ENCODE measurements at places on chromosomes 13 and 19. TPM values are rescaled to one million over a fixed set of nuclear protein-coding genes. Genes with fewer than 3 reads are reported as not detected.

DNA sequence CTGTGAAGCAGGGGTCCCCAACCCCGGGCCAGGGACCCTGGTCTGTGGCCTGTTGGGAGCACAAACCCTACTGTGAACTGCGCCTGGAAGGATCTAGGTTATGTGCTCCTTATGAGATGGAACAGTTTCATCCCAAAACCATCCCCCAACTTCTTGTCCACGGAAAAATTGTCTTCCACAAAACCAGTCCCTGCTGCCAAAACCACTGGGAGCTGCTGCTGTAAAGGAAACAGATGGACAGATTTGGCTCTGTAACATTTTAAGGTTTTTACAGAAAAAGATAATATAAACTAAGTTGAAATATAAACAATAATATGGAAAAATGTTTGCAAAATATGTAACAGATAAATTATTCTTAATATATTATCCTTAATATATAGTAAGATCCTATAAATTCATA is 73.7 kb downstream of the COG6 start:
- peaks cover 21% of the 10 kb centered on the region for H3K36me3 ChIP-seq
- no peak overlapping the region for H3K27ac ChIP-seq
- DNase-seq: no peak
- no peaks in the 10 kb centered on the region for H3K27me3 ChIP-seq

DNA sequence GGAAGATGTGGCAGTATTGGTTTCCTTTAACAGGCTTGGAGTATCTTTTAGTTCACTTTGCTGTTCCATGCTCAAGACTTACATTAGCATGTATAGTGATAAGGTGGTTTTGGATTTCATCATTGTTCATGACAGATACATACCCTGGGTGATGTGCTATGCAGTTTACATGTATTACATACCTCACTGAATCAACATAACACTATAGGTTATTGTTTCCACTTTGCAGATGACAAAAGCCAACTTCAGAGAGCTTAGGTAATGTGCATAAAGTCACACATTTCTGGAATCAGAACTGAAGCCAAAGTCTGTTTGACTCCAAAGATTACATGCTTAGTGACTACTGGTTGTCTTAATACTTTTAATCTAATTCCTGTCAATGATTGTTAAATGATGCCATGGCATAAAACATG is 7.1 kb downstream of the COMMD6 start:
- H3K27me3 ChIP-seq: no peaks in the 10 kb centered on the region
- no peak overlapping the region for H3K4me3 ChIP-seq
- no peaks in the 10 kb centered on the region for H3K36me3 ChIP-seq
- DNase-seq: no peak
- H3K4me1 ChIP-seq: peaks cover 6% of the 10 kb centered on the region

DNA sequence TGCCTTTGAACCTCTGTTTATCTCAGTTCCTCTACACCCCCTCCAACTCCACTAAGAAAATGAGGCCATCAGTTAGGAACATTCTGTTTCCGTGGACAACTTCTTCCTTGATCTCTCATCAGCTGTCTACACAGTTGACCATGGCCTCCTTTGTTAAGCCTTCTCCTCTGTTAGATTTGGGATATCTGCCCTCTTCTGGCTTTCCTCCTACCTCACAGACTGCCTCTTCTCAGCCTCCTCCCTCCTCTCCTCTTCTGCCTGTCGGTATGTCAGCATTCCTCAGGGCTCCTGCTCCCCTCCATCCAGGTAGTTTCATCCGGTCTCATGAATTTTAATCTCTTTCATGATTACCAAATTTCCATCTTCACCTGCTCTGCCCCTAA is 454.9 kb downstream of the FOXO1 start:
- H3K4me3 ChIP-seq: no peak overlapping the region
- no peak for DNase-seq
- no peaks in the 10 kb centered on the region for H3K36me3 ChIP-seq

DNA sequence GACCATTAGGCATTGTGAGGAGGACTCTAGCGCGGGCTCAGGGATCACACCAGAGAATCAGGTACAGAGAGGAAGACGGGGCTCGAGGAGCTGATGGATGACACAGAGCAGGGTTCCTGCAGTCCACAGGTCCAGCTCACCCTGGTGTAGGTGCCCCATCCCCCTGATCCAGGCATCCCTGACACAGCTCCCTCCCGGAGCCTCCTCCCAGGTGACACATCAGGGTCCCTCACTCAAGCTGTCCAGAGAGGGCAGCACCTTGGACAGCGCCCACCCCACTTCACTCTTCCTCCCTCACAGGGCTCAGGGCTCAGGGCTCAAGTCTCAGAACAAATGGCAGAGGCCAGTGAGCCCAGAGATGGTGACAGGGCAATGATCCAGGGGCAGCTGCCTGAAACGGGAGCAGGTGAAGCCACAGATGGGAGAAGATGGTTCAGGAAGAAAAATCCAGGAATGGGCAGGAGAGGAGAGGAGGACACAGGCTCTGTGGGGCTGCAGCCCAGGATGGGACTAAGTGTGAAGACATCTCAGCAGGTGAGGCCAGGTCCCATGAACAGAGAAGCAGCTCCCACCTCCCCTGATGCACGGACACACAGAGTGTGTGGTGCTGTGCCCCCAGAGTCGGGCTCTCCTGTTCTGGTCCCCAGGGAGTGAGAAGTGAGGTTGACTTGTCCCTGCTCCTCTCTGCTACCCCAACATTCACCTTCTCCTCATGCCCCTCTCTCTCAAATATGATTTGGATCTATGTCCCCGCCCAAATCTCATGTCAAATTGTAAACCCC is 2.8 kb upstream of the CEACAM5 start:
- no peaks in the 10 kb centered on the region for H3K36me3 ChIP-seq
- peaks cover 67% of the 10 kb centered on the region for H3K27me3 ChIP-seq

DNA sequence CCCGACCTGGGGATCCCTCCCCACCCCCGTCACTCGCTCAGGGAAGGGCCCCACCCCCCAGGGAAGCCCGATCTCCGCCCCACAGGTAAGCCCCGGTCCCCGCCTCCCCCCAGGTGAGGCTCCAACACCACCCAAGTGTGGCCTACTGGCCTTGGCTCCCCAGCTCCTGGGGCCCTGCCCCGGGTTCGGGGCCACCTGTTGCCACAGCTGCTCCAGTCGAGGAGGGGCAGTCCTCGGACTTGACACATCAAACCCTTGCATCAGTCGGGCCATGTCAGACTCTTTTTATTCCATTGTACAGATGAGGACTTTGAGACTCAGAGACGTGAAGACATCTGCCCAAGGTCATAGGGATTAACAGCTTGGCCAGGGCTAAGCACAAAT is 512 bp downstream of the CC2D1A start:
- H3K4me1 ChIP-seq: peaks cover 7% of the 10 kb centered on the region
- H3K27ac ChIP-seq: no peak overlapping the region
- H3K36me3 ChIP-seq: no peaks in the 10 kb centered on the region

- no peak overlapping the region for H3K27ac ChIP-seq
- H3K27me3 ChIP-seq: no peaks in the 10 kb centered on the region
- no peak for DNase-seq
- H3K36me3 ChIP-seq: no peaks in the 10 kb centered on the region
- no peaks in the 10 kb centered on the region for H3K4me1 ChIP-seq
- H3K4me3 ChIP-seq: no peak overlapping the region
Observed at GRCh38 chr13:97274829-97275649, 52.9 kb downstream of the MBNL2 start.

DNA sequence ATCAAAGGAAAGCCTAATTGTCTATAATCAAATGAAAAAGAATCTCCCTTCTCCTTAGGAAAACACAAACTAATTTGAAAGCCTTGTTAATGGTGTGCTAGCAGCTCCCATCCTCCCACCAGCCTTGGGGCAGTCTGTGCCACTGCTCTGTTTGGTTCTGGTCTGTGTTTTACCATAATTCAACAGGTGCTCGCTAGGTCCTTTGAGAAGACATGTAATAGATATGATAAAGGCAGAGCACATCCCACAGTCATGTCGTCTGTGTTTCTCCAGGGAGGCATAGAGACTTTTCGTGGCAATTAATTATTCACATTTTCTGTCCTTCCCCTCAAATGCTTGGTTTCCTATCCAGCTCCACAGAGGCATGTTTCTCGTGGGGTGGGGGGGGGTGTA is 23.8 kb downstream of the FAM124A start:
- H3K4me3 ChIP-seq: no peak overlapping the region
- DNase-seq: no peak
- H3K27me3 ChIP-seq: no peaks in the 10 kb centered on the region

DNA sequence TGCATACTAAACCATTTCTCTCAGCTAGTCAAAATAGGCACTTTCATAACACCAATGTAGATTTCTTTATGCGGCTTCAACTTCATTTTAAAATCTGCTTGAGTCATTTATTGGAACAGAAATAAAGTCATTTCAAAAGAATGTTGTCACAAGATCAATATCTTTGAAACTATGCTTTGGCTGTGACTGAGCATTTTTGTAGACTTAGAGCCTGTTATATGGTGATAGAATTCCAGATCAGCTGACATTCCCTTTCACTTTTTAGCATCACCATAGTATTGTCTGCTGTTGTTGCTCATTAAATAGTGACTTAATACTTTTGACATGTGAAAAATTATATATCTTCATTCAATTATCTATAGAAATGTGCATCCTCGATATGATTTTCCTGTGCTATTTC is 279.2 kb upstream of the PRR20A start:
- no peak overlapping the region for H3K4me3 ChIP-seq
- H3K27ac ChIP-seq: no peak overlapping the region
- H3K27me3 ChIP-seq: no peaks in the 10 kb centered on the region
- H3K4me1 ChIP-seq: no peaks in the 10 kb centered on the region
- no peaks in the 10 kb centered on the region for H3K36me3 ChIP-seq

- no peak overlapping the region for H3K27ac ChIP-seq
- no peaks in the 10 kb centered on the region for H3K27me3 ChIP-seq
- H3K4me1 ChIP-seq: no peaks in the 10 kb centered on the region
- peak; percentile 44 for DNase-seq
Observed at GRCh38 chr19:49106648-49107135, 7.5 kb upstream of the LIN7B start.

VSTM1 gene
- not detected for total RNA-seq

MYPOP gene
- 7.3 TPM for total RNA-seq

CEACAM4 gene
- 0.53 TPM for total RNA-seq
